Fibroblast of skin of abdomen (primary cell): ENCODE measurements at places on chromosomes 7 and 10.

GRCh38 chr7:74516214-74516613, 62.5 kb downstream of the GTF2IRD1 start:
- DNase-seq: no peak

- peak; percentile 16 for DNase-seq
These were observed 16.5 kb downstream of the AIFM2 start for GRCh38 chr10:70115948-70116682.

DNA sequence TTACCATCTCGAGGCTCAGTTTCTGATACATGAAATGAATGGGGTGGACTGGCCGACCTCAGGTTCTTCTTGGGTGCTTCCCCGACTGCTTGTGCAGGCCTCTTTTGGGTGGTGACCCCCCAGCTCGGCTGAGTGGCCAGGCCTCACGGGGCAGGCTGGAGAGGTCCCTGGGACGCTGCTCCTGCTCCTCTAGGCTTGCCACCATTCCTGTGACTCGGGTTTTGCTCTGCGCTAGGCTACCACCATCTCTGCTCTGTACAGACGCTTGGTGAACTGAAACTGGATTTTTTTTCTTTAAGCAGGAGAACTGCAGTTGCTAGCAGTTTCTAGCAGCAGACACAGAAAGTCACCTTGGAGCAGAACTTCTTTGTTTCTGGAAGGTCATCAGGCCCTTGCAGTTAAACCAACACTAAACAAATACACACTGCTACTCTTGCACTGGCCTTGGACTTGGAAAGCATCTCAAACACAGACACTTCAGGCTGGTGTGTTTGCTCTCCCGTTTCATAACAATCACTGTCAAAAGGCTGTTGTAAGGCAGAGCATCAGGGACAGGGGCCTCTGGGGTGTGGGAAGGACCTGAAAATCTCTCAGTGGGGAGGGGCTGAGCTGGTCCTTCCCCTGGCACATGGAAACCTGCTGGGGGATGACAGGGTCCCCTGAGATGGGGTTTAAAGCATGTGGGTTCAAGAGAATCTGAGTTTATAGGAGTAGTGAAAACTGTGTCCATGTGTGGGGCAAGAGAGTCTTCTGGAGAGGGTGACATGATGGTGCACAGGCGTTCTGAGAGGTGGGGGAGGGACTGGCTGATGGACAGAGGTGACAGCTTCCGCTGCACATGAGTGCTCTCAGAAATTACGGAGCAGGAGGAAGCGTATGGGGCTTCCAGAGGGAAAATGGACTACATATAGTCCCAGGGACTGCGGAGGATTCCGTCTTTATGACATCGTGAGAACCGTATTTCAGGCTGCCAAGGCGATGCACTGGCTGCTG, 35.0 kb upstream of the GIMAP8 start:
- no peak for DNase-seq

GRCh38 chr7:90216080-90216674, 4.6 kb downstream of the STEAP2 start:
- DNase-seq: no peak

- peak; percentile 60 for DNase-seq
These were observed 161.3 kb upstream of the NPVF start for GRCh38 chr7:25389489-25390106.

DNA sequence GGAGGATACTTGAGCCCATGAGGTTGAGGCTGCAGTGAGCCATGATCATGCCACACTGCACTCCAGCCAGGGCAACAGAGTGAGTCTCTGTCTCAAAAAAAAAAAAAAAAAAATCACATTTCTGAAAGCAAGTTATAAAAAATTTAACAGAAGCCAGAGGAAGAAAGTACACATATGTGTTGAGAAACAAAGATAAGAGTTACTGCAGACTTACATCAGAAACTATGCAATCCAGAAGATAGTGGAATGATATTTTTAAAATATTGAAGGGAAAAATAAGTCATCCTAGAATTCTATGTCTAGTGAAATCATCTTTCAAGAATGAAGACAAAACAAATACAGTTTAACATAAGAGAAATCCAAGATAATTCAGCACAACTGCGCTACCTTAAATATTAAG, 46.9 kb downstream of the ZNF518A start:
- DNase-seq: no peak
